Omental fat pad (tissue), 4 donors: ENCODE measurements at places on chromosomes 11 and 22.

DNA sequence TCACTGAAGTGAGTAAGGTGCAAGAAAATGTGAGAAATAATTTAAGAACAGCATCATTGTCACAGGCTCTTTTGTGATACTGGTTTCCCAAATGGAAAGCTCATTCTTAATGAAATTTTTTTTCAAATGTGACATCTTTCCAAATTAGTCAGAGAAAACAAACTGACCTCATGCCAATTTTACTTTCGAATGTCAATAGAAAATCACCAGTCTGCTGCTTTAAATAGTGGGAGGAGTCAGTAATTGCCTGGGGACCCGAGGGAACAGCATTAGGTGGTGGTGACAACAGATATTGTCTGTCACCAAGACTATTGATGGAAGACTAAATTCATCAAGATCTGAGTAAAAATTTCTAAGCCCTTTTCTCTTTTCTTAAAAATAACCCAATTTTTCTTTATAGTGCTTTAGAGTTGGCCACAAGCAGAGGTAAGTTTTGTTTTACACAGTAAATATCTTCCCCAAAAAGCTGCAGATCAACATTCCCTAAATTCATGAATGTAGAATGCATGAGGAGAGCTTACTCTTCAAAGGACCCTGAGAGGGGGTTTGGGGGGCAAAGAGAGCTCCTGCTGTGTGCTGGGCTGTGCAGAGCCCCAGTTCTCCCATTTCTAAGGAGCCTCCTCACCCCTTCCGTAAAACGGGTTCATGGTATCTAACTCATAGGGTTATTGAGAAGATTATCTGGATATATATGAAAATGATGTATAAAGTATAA lies 95.1 kb downstream of the PIWIL4 start:
- no peak for DNase-seq

DNA sequence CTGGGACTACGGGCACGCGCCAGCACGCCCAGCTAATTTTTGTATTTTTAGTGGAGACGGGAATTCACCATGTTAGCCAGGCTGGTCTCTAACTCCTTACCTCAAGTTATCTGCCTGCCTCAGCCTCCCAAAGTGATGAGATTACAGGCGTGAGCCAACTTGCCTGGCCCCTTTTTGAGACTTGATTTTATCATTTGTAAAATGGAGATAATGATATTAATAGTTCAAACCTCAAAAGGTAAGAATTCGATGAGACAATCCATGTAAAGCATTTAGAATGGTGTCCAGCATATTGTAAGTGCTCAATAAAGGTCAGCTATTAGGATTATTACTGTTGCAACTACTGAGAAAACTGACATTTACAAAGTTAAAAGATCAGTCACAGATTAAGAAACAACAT lies 2.7 kb upstream of the BACE1 start:
- DNase-seq, result no peak

- no peak for DNase-seq
Observed at GRCh38 chr11:80783561-80783960, 1342.7 kb upstream of the TENM4 start.

- no peak for DNase-seq
Observed at GRCh38 chr11:126469311-126469710, 113.8 kb downstream of the ST3GAL4 start.

GRCh38 chr22:35622191-35622913 lies 5.2 kb upstream of the MB start:
- DNase-seq, result no peak
